Esophagus squamous epithelium (tissue), 5 donors: ENCODE measurements at places on chromosomes 1 and 21.

DNA sequence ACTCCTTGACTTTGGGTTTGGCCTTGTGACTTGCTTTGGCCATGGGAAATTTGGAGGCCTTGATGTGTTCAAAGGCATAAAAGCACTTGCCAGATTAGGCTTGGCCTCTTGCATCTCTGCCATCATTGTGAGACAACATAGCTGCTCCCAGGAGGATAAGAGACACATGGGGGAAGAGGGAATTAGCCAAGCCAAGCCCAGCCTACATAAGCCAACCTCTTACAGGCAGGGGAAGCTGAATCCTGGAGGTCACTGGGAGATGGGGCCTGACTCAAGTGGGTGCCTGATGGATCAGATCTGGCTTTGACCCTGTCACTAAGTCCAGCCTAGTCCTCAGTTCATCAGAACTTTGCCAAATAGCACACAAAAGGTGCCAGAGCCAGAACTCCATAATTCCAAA lies 37.6 kb upstream of the HMGB4 start:
- no peak for DNase-seq

GRCh38 chr21:45506241-45506817 lies 35.9 kb downstream of the SLC19A1 start:
- DNase-seq, result no peak

DNA sequence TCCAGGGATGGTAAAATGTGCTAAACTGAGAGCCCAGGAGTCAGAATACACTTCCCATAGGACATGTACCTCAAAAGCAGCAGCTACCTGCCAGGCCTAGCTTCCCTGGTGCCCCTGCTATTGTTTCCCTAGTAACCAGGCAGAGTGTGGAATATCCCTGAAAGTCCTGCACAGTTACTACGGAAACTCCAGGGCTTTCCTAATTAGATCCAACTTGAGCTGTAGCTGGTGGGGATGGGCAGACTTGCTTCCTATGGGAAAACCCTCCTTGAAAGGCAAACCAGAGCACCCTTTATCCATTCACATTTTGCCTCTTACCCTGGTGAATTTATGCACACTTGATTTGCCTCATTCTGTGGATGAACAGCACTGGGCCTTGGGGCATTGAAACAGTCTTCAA lies 559.9 kb upstream of the PBX1 start:
- no peak for DNase-seq

- no peak for DNase-seq
Observed at GRCh38 chr1:59428828-59429227, 131.9 kb downstream of the FGGY start.

GRCh38 chr1:160942926-160943325 lies 11.7 kb downstream of the ITLN2 start:
- no peak for DNase-seq

DNA sequence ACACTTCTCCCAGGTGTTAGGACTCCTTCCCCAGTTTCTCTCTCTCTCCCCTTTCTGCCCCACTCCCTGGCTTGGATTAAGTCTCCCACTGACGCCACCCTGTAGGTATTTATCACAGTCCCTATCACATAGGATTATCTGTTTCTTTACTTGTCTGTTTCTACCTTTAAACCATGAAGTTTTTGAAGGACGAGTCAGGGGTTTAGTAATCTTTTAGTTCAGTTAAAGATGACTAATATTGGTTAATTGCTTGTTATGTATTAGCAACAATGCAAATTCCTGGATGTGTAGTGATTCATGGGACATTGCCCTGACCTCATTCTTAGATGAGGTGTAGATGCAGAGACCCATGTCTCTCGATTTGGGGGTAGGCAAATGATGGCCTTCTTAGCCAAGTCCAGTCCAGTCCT lies 6.4 kb downstream of the LAMC1 start:
- no peak for DNase-seq

DNA sequence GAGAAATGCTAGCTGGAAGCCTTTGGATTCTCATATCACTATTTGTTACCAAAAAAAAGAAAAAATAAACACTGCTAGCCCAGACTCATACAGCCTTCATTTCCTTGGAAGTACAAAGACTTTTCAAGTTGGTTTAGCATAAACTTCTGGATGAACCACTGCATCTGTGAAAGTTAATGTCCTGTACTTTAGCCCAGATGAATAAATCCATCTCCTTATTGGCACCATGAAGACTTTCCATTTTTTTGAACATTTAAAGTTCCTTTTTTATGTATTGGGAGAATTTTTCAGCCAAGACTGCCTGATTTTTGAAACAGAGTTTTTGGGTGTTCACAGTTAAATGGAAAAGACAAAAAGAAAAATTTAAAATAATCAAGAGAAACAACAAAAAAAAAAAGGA lies 184.0 kb upstream of the C1orf87 start:
- DNase-seq, result no peak

GRCh38 chr1:210292231-210292871 lies 36.4 kb upstream of the HHAT start:
- no peak for DNase-seq

- no peak for DNase-seq
Observed at GRCh38 chr1:28296401-28297261, 32.2 kb upstream of the MED18 start.

DNA sequence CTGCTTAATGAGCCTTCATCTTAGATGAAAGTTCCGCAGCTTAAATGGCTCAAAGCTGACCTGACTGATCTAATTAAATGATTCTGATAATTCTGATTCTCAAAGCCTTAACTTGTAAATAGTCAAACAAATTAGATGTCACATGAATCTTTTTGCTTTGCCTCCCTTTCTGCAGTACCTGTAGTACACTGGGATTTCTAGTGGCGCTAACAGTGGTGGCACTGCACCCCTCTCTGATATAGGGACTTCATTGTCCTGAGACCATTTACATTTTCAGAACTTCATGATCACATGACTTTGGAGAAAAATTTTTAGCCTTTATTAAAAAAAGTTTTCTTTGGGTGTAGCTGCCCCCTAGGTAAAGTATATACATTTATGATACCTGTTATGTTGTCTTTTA lies 546.7 kb upstream of the ADGRL2 start:
- DNase-seq, result no peak

DNA sequence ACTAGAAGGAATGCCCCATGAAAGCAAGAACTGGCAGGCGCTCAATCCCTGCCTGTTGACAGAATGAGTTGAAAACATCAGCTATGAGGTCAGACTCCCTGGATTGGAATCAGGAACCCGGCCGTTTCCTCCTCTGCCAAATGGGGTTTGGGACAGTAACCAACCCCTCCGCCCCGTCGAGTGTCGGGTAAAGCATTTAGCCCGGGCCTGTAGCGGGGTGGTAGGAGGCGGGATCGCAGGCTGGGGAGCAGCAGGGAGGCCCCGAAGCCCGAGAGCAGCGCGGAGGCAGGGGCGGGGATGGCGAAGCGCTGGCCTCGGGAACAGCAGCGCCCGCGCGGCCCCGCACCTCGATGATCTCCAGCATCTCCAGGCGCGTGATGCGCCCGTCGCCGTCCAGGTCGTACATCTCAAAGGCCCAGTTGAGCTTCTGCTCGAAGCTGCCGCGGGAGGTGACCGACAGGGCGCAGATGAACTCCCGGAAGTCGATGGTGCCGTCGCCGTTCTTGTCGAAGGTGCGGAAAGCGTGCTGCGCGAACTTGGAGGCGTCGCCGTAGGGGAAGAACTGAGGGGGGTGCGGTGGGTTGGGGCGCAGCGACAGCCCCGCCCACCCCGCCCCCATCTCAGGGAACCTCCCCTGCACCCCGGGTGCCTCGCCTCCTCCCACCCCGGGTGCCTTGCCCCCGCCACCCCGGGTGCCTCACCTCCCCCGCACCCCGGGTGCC lies 7.5 kb downstream of the HPCAL4 start:
- no peak for DNase-seq

DNA sequence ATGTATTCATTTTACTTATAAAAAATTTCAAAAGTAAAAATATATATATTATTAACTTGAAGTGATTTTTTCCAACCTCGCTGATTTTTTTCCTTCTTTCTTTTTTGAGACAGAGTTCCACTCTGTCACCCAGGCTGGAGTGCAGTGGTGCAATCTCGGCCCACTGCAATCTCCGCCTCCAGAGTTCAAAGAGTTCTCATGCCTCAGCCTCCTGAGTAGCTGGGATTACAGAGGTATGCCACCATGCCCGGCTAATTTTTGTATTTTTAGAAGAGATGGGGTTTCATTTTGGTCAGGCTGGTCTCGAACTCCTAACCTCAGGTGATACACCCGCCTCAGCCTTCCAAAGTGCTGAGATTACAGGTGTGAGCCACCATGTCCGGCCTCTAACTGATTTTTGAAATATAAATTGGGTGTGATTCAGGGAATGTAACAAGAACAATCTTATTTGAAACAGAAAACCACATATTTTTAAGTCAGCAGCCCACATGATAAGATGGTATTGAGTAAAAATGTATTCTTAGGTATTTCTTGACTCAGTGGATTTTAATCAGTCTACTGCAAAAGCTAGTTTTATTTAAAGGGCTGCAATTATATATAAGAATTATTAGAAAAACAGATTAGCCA lies 30.0 kb downstream of the ZBTB8B start:
- DNase-seq, result no peak

DNA sequence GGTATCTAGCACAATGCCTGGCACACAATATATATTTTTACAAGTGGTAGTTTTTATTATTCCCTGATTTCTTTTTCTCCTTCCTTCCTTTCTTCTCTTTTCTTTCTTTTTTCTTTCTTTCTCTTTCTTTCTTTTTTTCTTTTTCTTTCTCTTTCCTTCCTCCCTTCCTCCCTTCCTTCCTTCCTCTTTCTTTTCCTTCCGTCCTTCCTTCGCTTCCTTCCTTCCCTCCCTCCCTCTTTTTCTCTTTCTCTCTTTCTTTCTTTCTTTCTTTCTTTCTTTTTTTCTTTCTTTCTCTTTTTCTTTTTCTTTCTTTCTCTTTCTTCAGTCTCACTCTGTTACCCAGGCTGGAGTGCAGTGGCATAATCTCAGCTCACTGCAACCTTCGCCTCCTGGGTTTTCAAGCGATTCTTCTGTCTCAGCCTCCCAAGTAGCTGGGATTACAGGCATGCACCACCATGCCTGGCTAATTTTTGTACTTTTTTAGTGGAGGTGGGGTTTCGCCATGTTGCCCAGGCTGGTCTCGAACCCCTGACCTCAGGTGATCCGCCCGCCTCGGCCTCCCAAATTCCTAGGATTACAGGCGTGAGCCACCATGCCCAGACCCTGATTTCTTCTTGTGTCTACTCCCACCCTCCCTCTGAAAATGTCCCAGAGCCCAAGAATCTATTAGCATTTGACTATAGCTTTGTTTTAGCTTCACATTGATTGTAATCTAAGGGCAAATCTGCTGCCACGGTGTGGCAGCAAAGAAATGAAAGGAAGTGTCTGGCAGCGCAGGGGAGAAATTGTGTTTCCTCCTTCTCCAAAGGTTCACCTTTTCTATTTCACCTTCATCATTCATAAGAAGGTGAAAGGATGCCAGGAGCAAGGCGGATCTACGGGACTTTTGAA lies 19.9 kb upstream of the ABCB10 start:
- no peak for DNase-seq

DNA sequence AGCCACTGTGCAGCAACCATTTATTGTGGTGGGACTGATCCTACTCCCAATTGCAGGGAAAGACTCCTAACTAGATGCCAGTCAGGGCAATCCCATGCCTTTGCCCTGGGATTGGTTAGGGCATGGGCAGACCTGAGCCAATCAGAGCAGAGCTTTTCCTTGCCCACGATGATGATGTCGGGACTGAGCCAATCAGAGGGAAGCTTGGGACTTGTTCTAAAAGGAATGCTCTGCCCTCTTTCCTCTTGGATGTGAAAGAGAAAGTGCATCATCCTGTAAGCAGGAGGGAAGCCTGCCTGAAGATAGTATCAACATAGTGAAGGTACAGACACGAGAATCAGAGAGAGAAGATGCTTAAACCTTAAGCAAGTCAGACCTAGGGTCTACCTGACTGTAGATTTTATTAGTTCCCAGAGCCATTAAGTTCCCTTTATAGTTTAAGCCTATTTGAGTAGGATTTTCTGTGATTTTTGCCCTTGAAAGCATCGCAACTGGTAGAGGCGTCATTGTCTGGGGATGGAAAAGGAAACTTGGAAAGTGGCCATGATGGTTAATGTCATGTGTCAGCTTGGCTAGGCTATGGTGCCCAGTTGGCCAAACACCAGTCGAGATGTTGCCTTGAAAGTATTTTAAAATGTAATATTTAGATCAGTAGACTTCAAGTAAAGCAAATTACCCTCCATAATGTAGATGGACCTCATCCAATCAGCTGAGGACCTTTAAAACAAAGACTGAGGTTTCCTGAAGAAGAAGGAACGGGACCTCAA lies 19.9 kb downstream of the IRF2BP2 start:
- no peak for DNase-seq

DNA sequence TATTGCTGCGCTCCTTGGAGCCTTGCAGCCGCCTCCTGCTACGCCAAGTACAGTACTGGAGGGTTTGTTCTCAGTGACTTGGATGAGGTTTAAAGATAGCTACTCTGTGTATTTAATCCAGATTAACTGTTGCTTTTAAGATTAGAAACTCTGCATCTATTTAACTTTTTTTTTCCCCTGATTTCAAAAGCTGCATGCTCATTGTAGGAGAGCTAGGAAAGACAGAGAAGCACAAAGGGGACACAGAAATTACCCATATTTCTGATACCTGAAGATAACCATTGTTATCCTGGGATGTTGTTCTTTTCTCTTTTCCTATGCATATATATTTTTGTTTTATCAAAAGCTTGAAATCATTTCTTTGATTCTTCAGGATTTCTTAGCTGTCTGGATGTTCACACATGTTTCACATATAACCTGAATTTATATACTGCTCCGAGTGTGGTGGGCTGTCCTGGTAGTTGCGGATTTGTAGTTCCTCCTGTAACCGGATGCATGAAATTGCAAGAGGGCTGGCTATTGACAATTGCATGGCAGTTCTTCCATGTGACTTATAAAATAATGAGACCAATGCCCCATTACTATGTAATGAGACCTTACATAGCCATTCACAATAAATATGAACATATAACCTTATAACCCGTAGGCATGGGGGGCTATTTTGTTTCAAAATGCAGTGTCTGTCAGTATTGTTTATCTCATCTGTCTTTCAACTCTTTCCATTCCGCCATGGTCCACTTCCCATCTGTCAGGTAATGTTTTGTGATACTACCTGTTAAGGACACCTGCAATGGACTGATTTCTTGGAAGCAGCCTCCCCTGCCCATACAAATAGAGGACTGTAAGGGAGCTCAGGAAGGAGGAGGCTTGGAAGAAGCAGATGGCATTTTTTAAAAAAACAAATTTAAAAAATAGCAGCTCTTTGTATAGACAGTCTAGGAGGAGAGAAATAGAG lies 1.4 kb downstream of the RAVER2 start:
- DNase-seq, result no peak

DNA sequence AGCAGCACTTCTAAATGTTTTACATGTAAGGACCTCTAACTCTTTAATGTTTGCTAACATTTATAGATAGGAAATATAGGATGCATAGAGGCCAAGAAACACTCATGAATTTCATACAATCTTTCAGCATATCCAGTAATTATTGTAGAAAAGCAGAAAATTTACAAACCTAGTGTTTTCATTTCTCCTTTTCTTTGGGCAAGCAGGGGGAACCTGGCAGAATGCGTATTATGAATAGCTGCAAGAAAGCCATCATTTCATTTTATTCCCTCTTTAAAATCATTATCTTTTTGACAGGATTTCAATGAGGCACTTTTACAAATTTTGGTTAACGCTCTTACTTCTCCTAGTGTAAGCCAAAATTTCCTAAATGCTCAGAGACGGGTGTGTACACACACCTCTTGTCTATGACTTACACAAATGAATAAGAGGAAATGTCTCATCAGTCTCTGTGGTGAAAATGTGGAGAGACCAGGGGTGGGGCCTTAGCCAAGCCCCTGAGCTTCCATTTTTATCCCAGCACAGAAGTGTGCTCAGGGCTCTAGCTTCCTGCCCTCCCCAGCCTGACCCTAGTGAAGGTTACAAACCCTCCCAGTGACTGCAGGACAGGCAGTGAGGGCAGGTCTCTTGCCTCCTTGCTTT lies 91.6 kb downstream of the LRRC8C start:
- DNase-seq, result no peak
